Tibial artery (tissue), 4 donors: ENCODE measurements at places on chromosomes 16 and 17.

- DNase-seq: no peak
These were observed 2.2 kb downstream of the IL34 start for GRCh38 chr16:70648606-70649005.

- DNase-seq: no peak
These were observed 26.8 kb downstream of the METTL16 start for GRCh38 chr17:2484876-2485275.

- DNase-seq: no peak
These were observed 90.6 kb upstream of the CDH5 start for GRCh38 chr16:66275775-66276428.

- no peak for DNase-seq
These were observed 12.8 kb upstream of the ZFP90 start for GRCh38 chr16:68526143-68526781.

DNA sequence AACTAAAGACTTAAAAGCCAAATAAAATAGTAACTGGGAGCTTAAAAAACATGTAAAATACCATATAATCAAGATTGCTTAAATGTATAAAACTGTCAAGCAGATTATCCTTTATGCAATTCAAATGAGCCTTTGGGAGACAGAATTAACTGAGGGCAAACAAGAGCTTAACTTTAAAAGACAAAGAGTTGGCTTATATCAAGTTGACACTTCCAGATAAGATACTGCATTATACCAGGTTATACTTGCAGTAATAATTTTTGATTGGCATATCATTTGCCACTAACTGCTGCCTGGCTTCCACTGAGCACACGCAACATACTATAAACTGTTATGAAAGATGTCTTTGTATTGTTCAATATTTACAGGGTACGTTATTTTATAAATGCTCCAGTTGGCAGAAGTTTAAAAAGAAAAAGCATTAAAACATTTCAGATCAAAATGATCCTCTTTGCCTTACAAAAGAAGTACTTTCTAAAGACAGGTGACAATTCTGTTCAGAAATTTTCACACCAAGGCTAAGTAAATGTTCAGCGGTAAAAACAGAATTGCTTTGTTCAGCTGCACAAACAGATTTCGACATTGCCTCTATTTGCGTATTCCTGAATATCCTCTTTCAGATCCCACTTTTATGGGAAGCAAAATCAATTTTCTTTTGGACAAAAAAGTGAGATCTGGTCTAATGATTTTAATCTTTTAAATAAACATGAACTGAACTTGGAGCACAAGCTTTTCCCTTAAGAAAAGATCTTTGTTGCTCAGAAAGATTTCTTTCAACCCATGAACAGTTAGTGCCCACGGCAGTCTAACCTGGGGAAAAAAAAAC is 50.7 kb downstream of the TOX3 start:
- DNase-seq: no peak

DNA sequence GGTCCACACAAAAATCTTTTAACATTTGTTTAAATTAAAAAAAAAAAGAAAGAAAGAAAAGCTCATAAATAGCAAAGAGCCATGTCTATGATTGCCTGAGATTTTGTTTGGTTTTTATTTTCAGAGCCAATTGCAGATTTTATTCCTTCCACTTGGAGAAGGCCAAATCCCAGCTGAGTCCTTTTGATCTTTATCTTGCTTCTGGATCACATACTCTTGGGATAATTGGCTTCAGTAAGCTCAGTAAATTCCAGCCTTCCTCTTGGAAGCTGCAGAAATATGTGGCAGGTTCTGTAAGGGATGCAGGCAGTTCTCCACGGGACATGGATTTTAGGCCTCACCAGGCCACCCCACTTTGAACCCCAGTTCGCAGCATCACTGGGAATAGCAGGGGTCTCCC is 63.3 kb upstream of the TMC5 start:
- DNase-seq: no peak

DNA sequence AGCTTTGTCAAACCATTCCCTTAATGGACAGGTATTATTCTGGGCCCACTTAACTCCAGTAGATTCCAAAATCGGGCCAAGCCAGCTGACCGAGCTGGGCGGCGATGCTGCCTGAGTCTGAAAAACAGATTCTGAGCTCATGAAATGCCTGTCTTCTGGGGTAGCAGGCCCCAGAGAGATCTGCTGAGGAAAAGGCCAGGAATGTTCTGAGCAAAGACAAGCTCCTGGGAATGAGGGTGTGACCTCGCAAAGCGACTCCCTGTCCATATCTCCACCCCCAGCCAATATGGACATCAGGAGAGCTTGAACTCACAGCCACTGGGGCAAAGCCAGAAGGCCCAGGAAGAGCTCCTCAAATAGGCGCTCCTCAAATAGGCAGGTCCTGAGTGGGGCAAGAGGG is 23.7 kb downstream of the ZNF423 start:
- DNase-seq: peak; percentile 88

DNA sequence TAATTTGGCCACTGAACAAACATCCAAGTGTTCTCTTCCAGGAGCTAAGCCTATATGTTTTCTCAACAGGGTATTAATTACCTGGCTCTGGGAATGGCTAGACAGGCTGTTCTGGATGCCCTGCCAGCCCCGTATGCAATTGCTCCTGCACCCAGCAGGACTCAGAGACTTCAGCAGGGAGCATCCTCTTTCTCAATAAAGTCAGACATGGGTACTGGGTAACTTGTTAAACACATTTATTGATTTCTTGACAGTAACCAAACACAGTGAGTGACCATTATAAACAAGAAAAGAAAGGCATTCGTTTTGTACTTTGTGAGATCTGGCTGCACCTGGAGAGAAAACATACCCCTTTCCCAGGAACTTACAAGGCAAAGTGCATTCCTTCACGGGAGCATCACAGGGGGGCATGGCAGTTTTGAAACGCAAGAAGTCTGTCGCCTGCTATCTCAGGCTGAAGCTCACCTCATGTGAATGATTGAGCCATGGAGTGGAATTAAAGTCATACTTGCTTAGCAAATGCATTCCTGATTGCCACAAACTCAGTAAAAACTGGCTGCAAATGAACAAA is 369.8 kb downstream of the UTP18 start:
- no peak for DNase-seq
